NCI-H1105 treated with DMSO at 0.1 percent for 48 hours (cell line): ENCODE measurements at places on chromosomes 2 and 18.

DNA sequence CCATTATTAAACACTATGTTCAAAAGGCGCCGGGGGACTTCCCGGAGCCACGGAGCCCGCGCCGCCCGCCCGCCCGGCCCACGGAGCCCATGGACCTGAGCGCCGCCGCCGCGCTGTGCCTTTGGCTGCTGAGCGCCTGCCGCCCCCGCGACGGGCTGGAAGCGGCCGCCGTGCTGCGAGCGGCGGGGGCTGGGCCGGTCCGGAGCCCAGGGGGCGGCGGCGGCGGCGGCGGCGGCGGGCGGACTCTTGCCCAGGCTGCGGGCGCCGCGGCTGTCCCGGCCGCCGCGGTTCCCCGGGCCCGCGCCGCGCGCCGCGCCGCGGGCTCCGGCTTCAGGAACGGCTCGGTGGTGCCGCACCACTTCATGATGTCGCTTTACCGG, 197 bp downstream of the GDF7 start:
- DNase-seq = no peak

DNA sequence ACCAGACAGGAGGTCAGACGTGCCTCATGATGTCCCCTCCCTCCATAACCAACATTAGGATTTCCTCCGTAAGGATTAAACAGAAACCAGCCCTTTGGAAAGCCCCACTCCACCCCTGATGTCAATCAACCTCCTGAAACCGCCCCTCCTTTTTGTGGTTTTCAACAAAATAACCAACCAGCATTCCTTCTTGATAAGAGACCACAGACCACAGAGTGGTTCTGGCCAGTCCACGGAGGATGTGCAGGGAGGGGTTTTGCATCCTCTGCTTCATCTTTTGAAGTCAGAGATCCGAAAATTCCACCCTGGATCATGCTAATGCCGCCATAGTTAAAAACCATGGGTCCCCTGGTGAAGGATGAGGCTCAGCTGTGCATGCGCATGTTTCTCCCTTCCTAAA, 180.0 kb upstream of the CCDC150 start:
- no peak for DNase-seq

DNA sequence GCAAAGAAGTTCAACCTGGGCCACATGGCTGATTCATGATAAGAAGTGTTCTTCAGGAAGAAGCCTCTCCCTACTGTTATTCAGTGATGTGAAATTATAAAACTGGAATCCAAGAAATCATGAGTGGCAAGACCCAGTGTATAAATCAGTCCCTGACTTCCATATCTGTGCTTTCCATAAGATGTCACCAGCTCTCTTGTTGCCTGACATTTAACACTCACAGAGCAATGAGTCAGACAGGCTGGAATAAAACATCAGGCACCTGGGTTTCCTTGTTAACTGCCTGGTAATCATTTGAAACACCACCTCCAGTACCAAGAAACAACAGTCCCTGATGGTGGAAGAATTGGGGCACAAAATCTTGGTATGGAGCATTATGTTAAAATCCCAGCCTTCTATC, 76.1 kb downstream of the SCG2 start:
- no peak for DNase-seq

GRCh38 chr2:48250943-48251342, 279.0 kb upstream of the STON1 start:
- DNase-seq = no peak

DNA sequence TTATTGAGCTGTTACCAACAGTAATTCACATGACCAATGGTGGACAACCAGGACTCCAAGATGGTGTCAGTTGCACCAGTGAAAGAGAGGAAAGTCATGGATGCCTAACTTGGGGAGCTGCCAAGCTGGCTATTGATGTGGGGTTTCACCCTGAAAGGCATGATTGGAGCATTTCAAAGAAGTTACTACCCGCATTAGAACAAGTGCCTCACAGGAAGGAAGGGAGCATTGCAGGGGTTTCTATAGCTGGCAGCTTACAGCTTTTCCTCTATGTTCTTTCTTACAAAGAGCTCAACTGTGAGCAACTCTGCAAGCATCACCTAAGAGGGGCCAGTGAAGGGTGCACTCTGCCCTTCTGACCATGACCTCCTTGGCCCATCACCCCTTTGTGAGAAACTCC, 93.1 kb downstream of the TNFRSF11A start:
- DNase-seq = no peak

DNA sequence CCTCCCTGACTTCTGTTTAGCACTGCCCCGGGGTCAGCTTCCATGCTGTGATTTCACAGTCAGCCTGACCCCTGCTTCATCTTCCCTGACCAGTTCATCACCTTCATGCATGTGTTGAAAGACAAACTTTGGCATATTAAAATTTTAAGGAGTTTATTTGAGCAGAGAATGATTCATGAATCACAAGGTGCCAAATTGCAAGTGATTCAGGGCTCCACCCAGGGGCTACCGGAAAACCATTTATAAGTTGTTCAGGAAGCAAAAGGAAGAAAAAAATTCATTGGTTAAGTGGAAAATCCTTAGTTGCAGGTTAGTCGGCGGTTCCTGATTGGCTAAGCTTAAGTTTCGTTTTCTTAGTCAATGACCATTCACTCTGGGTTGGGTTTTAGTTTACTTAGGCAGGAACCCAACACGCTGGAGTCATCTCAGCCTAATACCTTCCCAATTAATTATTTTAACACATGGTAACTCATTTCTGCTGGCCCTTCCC, 10.6 kb downstream of the IL1F10 start:
- DNase-seq = no peak

DNA sequence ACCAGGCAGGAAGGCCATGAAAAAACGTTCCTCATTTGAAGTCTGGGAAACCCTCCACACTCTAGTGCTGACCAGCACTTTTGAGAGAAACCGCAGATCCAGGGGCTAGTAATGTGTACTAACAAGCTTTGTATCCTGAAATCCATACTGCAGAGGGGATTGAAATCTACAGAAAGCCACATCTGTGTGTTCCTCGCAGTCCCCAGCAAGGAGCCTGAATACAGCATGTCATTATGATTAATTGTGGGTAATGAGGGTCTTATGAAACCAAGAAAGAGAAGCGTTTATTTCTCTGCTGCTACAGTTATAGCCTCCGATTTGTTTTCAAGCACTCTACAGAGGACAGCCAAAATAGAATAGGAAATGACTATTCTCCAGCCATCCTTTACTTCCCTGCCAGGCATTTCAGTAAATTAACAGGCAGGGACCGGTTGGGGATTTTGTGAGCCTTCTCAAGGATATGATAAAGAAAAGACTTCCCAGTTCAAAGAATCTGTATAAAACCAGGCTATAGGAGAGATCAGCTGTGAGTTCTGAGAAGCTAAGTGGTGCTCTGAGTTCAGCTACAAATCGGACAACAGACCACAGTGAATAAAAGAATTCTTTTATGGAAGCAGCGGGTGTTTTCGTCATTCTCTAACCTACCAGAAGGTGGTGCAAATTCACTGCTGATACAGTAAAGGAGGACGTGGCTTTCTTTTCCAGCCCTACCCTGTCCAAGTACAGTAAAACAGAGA, 133.4 kb downstream of the INSIG2 start:
- peak; percentile 74 for DNase-seq

GRCh38 chr2:231929961-231930592, 3.9 kb upstream of the NPPC start:
- DNase-seq = no peak

- no peak for DNase-seq
Observed at GRCh38 chr2:238231251-238231793, 8.5 kb downstream of the HES6 start.

DNA sequence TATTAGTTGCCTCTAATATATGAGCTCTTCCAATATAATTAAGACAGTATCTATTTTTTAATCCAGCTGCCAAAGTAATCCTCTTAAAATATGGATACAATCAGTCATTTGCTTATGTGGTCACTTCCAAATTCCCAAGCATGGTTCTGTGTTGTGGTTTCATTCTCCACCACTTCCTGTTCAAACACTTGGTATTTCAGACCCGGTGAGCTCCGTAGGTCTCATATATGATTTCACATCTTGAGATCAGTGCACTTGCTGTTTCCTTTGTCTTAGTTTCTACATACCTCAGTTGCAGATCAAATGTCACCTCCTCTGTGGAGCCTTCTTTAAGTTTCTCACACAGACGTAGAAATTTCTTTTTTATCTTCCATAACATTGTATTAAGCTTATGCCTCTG, 254.2 kb downstream of the KCNS3 start:
- DNase-seq = no peak

GRCh38 chr2:145874466-145874865, 1354.5 kb upstream of the ZEB2 start:
- no peak for DNase-seq
